Activated naive CD4-positive, alpha-beta T cell treated with anti-CD3 and anti-CD28 coated beads, Interleukin-2, amount 10 ng/mL, durations not matched to agents 7 days and 5 days (primary cell): ENCODE measurements at places on chromosomes 3 and 15.
A peak's percentile ranks its signal among the peaks of the same experiment; 100 is the strongest.

DNA sequence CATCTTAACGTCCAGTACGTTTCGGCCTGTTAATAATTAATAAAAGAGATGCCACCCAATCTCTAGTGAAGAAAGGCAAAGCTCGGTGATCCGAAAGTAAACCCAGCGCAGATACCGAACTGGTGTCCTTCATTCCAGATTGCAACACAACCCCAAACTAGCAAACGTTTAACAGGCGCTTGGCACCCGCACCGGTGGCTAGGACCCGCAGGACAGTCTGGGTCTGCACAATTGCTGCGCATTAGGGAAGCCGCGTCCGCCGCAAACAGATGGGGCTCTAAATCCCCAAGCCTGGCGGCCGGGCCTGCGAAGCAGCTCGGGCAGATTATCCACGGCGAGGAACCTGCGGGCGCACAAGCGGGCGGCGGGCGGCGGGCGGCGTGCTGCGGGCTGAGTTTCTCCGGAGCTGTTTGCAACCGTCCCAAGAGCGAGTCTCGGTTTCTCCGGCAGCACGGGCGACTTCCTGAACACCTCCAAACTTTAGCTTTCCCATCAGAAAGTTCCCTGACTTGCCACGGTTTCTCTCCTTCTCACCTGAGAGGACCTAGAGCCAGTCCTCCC, 112.1 kb upstream of the ICE2 start:
- DNase-seq = peak; percentile 65

DNA sequence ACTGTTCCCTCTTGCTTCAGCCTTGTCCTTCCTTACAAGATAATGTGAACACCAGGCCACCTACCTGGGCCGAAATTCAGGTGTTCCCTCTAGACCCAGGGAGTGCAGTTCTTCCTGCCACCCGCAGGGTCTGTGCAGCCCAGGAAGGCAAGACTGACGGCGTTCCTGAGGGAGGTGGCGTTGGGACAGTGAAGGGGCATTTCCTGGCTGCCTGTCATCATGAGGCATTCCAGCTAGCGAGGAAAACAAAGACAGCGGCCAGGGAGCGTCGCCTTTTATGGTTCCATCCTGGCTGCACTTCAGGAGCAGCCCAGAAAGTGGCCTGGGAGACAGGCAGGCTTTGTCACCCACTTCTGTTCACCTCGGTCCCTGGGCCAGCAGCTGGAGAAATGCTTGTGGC, 84.8 kb upstream of the WNT5A start:
- no peak for DNase-seq

GRCh38 chr15:63857461-63857856, 23.7 kb upstream of the HERC1 start:
- no peak for DNase-seq

DNA sequence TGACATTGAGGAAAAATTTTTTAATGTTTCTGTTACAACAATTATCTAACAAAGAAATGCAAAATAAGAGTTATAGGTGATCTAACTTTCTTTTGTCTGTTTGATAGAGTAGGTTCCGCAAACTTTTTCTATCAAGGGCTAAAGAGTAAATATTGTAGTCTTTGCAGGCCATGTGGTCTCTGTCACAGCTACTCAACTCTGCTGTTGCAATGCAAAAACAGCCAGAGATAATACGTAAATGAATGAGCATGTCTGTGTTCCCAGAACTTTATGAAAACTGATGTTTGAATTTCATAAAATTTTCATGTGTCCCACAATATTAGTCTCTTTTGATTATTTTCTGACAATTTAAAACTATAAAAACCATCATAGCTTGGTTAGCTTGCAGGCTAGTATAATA, 73.3 kb downstream of the SLC24A1 start:
- DNase-seq = no peak
